ENCODE measurements at places on chromosomes 12 and 14.

GRCh38 chr14:69050240-69051184 lies 71.4 kb upstream of the ACTN1 start:
- no peak for DNase-seq

GRCh38 chr12:98721204-98721702 lies 76.2 kb downstream of the APAF1 start:
- DNase-seq, result no peak

- DNase-seq, result peak; percentile 66
These were observed 55.6 kb upstream of the PPP2R5C start for GRCh38 chr14:101705733-101706508.

GRCh38 chr12:68667896-68668295 lies 18.9 kb upstream of the NUP107 start:
- DNase-seq, result peak; percentile 88

DNA sequence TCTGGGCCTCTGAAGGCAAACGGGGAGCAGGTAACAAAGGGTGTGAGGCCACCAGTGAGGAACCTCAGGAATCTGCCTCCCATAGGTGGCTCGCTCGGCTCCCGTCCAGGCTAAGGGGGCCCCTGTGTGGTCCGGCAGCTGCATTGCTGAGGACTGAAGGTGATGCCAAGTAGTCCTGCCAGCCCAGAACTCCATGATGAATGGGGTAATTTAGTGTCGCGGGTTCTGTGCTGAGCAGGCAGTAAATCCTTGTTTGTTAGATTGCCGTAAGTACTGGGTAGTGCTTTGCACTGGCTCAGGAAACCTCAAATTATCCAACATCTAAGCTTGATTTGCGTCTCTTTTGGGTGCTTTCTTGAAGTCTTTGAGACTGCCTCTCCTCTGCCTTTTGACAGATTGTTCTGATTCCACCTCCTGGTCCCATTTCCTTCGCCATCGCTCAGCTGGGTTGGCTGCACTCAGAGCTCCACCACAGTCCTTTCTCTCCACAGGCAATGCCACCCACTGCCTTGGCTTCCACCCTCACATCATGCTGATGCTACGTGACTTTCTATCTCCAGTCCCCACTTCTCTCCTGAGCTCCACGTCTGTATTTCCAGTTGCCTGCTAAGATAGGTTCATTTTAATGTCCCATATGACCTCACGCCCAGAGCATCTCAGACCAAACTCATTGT lies 392.0 kb downstream of the FUT8 start:
- peak; percentile 16 for DNase-seq

DNA sequence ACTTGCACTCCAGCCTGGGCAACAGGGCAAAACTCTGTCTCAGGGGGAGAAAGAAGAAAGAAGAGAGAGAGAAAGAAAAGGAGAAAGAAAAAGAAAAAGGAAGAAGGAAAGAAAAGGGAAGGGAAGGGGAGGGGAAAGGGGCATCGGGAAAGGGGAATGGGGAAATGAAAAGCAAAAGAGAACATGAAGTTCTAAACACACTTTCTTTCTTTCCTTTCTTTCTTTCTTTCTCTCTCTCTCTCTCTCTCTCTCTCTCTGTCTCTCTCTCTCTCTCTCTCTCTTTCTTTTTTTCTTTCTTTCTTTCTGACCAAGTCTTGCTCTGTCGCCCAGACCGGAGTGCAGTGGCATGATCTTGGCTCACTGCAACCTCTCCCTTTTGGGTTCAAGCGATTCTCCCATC lies 76.9 kb downstream of the RPS6KA5 start:
- DNase-seq, result no peak

- DNase-seq, result no peak
These were observed 99.1 kb downstream of the TBC1D30 start for GRCh38 chr12:64923536-64923935.

DNA sequence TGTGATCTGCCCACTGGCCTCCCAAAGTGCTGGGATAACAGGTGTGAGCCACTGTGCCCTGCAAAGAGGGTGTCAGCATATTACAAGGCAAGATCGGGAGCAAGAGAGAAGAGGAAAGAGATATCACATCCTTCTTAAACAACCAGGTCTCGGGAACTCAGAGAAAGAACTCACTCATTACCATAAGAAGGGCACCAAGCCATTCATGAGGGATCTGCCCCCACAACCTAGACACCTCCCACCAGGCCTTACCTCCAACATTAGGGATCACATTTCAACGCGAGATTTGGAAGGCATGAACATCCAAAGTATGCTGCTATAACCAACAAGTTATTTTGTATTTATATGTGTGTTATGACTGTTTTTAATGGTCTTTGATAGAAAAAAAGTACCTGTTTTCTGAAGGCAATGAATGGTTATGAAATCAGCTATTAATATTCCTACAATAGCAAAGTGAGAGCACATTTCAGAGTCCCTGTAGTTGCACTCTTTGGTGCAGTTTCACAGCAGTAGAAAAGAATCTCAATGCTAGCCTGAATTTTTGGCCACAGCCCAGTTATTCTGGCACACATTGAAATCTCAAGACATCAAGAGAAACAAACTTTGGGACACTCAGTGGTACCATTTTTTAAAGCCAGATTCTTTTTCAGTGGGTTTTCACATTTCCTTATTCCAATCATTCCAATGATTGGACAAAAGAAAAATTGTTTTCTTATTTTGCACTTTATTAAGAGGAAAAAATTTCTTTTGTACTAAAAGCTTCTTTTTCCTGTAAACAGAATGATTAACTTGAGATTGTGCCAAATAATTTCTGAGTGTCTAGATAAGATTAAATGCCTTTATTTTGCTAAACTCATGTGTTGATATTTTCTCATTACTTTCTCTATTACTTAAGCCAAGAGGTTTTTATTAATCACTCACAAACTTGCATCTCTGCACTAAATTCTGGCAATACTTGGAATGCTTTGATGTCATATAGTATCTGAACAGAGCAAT lies 582.6 kb upstream of the ATP2B1 start:
- no peak for DNase-seq

DNA sequence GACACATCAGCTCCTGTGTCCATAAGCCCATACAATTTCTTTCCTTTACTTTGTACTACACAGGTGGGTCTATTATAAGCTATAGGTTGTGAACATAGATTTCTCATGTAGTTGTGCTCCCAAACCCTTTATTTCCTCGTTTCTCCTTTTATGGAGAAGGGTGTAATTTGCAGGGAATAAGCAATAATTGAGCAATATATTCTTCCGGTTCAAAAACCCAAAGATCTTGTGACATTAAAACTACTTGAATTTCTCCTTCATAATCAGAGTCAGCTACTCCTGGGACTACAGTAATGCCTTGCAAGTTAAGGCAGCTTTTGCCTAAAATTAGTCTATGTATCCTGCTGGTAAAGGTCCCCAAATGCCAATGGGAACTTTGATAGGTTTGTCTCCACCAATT lies 19.1 kb upstream of the MAPKAPK5 start:
- no peak for DNase-seq

- no peak for DNase-seq
These were observed 339.3 kb downstream of the EGLN3 start for GRCh38 chr14:33611405-33612196.

GRCh38 chr14:94088516-94088915 lies 7.4 kb downstream of the IFI27L1 start:
- DNase-seq, result no peak

DNA sequence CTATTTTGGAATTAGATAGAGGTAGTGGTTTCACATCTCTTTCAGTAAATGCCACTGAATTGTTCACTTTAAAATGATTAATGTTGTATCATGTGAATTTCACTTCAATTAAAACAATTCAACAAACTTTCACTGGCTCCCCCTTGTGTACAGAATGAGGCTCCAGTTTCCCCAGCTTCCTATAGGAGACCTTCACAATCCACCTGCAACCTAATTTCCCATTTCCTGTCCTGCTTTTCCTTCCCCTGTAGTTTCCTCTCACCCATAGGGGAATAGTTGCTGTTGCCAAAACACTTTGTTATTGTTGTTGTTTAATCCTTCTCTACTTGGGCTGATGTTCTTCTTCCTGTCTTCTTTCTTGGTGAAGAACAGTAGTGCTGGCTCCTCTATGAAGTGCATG lies 59.8 kb downstream of the NPAS3 start:
- peak; percentile 57 for DNase-seq

GRCh38 chr12:4905316-4905715 lies 4.4 kb upstream of the KCNA1 start:
- DNase-seq, result no peak
